Diencephalon (tissue), 1 donor: ENCODE measurements at places on chromosomes 13 and 19. TPM values are rescaled to one million over a fixed set of nuclear protein-coding genes. Genes with fewer than 3 reads are reported as not detected.

Gene NPHS1
- total RNA-seq: 0.46 TPM

Gene PEAK3
- not detected for total RNA-seq

Gene CEACAM16
- not detected for total RNA-seq

Gene F2RL3
- total RNA-seq: 0.23 TPM

Gene KANK3
- total RNA-seq: 6.0 TPM
